Stimulated activated CD8-positive, alpha-beta memory T cell treated with anti-CD3 and anti-CD28 coated beads, Interleukin-4, amount 100 ng/mL, for 1 hour (primary cell): ENCODE measurements at places on chromosomes 1 and 21.

GRCh38 chr21:33229099-33229783, 497 bp upstream of the IFNAR2 start:
- no peak for DNase-seq

- no peak for DNase-seq
Measured at GRCh38 chr1:115099693-115100050, 10.4 kb upstream of the TSPAN2 start.

- no peak for DNase-seq
Measured at GRCh38 chr1:156260896-156261295, 13.0 kb upstream of the PAQR6 start.

- DNase-seq, result no peak
Measured at GRCh38 chr21:45866551-45866950, 115.0 kb upstream of the COL6A1 start.

DNA sequence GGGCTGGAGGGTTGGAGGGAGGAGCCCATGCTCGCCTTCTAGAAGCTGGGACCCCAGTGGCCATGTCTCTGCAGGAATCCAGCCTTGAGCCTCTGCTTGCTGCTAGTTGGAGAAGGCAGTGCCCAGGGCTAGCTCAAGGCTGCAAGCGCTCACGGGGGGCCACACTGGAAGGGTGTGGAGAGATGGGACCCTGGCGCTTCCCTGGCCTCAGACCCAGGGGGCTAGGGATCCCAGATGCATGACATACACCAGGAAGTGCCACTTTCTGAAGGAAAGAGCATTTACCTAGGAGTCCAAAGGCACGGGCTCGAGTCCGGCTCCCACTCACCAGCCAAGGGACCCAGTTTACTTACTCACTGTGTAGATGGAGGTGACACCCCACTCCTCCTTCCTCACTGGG, 32.6 kb downstream of the NENF start:
- no peak for DNase-seq

GRCh38 chr21:34129039-34129891, 55.9 kb downstream of the MRPS6 start:
- DNase-seq, result no peak

- DNase-seq, result no peak
Measured at GRCh38 chr1:171670739-171671138, 18.3 kb upstream of the MYOC start.

DNA sequence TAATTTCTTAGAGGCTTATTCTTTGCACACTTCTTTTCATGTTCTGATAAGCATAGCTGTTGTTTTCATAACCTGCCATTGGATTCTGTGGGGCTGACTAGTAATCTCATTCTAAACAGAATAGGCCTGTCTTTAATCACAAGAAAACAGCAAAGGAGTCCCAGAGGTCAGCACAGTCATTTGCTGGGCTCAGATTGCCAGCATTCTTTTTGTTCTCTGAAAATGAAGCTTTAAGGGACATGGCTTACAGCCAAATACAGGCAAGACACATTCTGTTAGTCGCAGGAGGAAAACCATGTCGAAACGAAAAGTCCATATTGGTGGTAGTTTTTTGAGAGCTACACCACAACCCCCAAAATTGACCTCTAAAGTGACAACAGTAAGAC, 75.0 kb downstream of the MRPS6 start:
- DNase-seq, result no peak
